Activated CD4-positive, alpha-beta T cell treated with anti-CD3 and anti-CD28 coated beads, Interleukin-2, amount 10 ng/mL, durations not matched to agents 7 days and 5 days (primary cell): ENCODE measurements at places on chromosomes 3 and 15. TPM values are rescaled to one million over a fixed set of nuclear protein-coding genes. Genes with fewer than 3 reads are reported as not detected.
A peak's percentile ranks its signal among the peaks of the same experiment; 100 is the strongest.

DNA sequence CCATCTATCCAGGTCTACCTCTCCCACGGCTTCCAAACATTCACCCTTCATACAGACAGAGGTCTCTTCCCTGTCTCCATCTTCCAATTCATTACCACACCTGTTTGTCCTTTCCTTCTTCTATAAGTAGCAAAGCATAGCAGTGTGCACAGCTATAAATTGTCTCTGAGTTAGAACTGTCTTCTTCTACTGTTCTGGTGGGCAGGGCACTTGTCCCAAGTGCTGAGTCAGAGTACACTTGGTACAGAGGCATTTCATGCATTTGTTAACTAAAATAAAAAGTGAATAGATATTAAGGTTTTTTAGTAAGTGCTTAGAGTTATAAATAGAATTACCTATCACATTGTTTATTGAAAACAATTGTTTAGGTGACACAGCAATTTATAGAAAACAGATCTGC is 150.1 kb upstream of the CCDC54 start:
- H3K4me3 ChIP-seq = no peak overlapping the region
- no peaks in the 10 kb centered on the region for H3K36me3 ChIP-seq
- H3K4me1 ChIP-seq = no peaks in the 10 kb centered on the region
- H3K27me3 ChIP-seq = peaks cover 14% of the 10 kb centered on the region
- DNase-seq = no peak

GRCh38 chr3:110459021-110459420 is 612.6 kb upstream of the NECTIN3 start:
- no peaks in the 10 kb centered on the region for H3K4me1 ChIP-seq
- H3K4me3 ChIP-seq = no peak overlapping the region
- no peaks in the 10 kb centered on the region for H3K36me3 ChIP-seq
- no peak overlapping the region for H3K27ac ChIP-seq
- DNase-seq = no peak

- H3K4me1 ChIP-seq = peaks cover 33% of the 10 kb centered on the region
- H3K4me3 ChIP-seq = peak within 1 kb of the TSS; percentile 67
- peak within 1 kb of the TSS; percentile 79 for H3K27ac ChIP-seq
- H3K36me3 ChIP-seq = peaks cover 10% of the 10 kb centered on the region
Measured at GRCh38 chr15:50119063-50120040, at the start of gene ATP8B4. Gene ATP8B4 (minus strand): TSS chr15:50119233. CDS start chr15:50106966, 12,267 bp downstream.

GRCh38 chr3:68996356-68996995 is 17.0 kb downstream of the EOGT start:
- H3K4me1 ChIP-seq = no peaks in the 10 kb centered on the region
- no peak overlapping the region for H3K27ac ChIP-seq
- H3K27me3 ChIP-seq = no peaks in the 10 kb centered on the region
- peaks cover 37% of the 10 kb centered on the region for H3K36me3 ChIP-seq

DNA sequence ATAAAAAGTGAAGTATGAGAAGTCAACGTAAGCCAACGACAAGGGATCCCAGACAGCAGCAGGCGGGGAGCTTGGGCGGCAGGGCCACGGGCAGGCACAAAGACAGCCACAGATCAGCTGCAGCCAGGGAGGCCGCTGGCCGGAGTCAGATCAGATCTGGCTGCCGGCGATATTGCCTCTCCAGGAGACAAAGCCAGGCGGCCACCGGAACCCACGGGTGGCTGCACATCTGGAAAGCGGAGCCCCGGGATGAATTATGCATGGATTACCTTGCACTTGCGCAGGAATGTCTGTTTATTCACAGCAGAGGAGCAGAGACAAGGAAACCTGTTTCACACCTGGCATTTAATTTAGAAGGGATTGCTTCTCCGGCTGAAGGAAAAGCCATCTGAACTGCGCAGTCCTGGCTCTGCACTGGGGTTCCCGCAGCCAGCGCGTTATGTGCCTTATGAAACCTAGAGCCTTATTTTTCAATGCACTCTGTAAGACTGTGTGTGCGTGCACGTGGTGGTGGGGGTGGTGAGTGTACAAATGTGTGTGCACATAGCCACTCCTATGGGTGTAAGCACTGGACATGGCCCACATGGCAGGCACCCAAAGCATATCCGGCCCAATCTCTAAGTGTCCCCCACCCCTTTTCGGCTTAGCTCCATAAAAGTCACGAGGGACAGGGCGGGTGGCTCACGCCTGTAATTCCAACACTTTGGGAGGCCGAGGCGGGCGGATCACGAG is 427.8 kb upstream of the MCTP2 start:
- no peaks in the 10 kb centered on the region for H3K4me1 ChIP-seq
- H3K4me3 ChIP-seq = no peak overlapping the region
- no peak overlapping the region for H3K27ac ChIP-seq
- DNase-seq = no peak

DNA sequence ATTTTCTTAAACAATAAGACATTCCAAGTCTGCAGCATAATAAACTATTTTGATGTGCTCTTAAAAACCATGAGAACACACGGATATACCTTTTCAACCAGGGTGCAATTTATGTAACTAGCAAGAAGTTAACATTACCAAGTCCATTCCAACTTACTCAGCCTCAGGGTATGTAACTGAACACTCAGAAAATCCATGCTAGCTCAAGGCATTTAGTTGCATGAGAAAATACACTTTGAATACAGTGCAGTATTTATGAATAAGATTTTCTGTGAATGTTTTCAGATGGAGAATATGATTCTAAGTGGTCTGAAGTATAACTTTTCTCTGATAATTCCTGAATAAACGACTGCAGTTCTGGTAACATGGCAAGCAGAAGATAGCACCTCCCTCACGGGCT is 124.3 kb downstream of the SNRK start:
- H3K27ac ChIP-seq = no peak overlapping the region
- no peak overlapping the region for H3K4me3 ChIP-seq
- peaks cover 5% of the 10 kb centered on the region for H3K4me1 ChIP-seq
- H3K36me3 ChIP-seq = no peaks in the 10 kb centered on the region

DNA sequence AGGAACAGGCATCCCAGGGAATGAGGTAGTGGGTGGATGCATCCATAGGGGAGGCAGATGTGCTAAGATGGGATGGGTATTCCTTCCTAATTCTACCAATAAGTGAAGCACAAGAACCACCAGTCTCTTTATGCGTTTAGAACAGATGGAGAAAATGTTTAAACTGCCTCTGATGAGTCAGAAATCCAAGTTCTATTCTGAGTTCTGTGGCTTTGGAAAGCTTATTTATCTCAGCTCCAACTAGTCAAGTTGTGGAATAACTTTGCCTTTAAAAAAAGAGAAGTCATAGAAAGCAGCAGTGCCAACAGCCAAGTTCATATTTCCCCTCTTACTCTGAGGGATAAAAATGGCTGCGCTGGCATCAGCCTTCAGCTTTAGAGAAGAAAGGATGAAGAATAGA is 761.7 kb downstream of the IGSF11 start:
- H3K4me1 ChIP-seq = no peaks in the 10 kb centered on the region
- no peak overlapping the region for H3K27ac ChIP-seq
- no peaks in the 10 kb centered on the region for H3K27me3 ChIP-seq

DNA sequence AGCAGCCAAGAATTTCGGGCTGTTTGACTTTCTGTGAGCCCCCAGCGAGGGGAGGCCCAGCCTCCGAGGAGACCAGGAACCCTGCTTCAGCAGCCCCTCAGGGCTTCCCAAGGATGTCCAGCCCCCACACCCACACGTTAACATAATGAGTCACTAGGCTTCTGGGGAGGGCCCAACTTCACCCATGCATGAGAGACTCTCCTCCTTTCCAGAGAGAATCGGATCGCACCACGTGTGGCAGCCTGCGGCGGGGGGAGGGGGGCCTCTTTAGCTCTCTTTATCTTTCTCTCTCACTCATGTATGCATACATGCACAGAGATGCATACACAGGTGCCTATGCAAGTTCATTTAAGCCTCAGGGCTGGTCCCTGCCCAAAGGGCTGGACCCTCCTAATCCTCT is 3.1 kb upstream of the AP2M1 start:
- H3K4me1 ChIP-seq = peaks cover 25% of the 10 kb centered on the region
- DNase-seq = no peak
- no peak overlapping the region for H3K4me3 ChIP-seq
- peak overlapping the region; percentile 54 for H3K27ac ChIP-seq
- H3K36me3 ChIP-seq = peaks cover 15% of the 10 kb centered on the region

GRCh38 chr3:2879023-2879422 is 231.2 kb downstream of the IL5RA start:
- no peaks in the 10 kb centered on the region for H3K4me1 ChIP-seq
- no peak for DNase-seq
- H3K27ac ChIP-seq = no peak overlapping the region
- no peaks in the 10 kb centered on the region for H3K27me3 ChIP-seq

DNA sequence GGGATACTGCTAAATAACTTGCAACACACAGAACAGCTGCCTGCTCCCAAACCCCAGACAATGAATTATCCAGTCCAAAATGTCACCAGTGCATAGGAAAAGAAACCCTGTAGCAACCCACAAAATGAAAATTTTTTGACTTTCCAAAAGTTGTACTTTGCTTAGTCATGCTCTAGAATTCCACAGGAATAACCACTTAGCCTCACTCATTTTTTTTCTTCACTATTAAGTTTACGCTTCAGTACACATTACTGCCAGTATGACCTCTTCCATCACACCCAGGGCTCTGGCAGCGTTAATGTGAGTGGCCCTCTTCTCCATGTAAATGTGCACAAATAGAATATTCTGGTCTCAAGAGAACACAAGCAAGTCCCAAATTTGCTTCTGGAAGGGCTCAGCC is 259.8 kb downstream of the MAGI1 start:
- H3K27ac ChIP-seq = no peak overlapping the region
- DNase-seq = no peak
- no peaks in the 10 kb centered on the region for H3K36me3 ChIP-seq
- H3K4me3 ChIP-seq = no peak overlapping the region

DNA sequence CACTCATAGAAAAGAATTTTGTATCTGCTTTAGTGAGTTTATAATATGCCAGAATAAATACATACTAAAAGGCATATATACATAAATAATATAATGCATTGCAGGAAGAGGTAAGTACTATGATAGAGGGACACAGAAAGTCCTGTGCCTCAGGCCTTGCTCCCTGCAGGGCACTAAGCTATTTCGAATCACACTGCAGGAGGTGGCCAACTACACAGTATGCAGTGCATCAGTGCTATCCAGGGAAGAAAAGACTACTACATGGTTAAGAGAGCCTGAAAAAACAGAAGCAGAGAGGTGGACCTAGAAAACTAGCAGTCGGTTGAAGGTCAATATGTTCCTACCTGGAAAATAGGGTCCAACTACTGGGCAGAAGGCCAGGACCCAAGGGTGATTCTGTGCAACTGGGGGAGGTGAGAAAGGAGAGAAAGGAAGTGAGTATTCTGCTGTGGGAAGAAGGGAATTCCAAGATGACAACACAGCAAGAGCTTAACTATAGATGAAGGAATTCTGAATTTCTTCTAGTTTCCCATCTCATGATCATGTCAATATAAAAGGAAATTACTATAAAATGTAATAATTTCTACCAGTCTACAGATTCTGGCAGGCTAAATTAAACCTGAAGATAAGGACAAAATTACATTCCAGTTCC is 218.0 kb downstream of the ZBTB20 start:
- H3K27me3 ChIP-seq = no peaks in the 10 kb centered on the region
- H3K27ac ChIP-seq = no peak overlapping the region
- H3K36me3 ChIP-seq = peaks cover 1% of the 10 kb centered on the region

GRCh38 chr15:48001393-48002039 is 119.3 kb upstream of the SLC24A5 start:
- H3K27ac ChIP-seq = no peak overlapping the region
- H3K4me3 ChIP-seq = no peak overlapping the region

DNA sequence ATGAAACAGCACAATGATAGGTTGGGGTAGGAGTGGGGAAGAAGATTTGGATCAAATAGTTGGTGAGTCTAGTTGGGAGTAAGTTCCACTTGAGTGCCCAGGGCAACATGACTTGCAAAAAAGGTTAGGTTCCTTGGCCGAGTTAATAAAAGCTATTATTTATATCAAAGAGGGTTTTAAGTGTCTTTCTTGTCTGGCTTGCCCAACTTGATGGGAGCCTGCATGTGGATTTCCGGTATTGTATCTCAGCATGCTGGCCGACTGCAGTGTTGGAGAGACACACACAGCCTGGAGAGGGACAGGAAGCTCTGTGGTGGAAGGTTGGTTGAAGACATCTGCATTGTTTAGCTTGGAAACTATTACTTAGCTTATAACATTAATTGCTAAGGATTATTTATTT is 449.5 kb upstream of the TBL1XR1 start:
- peaks cover 51% of the 10 kb centered on the region for H3K4me1 ChIP-seq
- H3K27ac ChIP-seq = no peak overlapping the region
- H3K4me3 ChIP-seq = no peak overlapping the region
- peak; percentile 59 for DNase-seq
- H3K36me3 ChIP-seq = peaks cover 2% of the 10 kb centered on the region
- H3K27me3 ChIP-seq = no peaks in the 10 kb centered on the region

GRCh38 chr15:71103102-71103676 is 12.1 kb upstream of the THSD4 start:
- peaks cover 2% of the 10 kb centered on the region for H3K27me3 ChIP-seq
- no peak overlapping the region for H3K27ac ChIP-seq
- no peak overlapping the region for H3K4me3 ChIP-seq
- H3K36me3 ChIP-seq = no peaks in the 10 kb centered on the region

The ROBO2 gene
- total RNA-seq = not detected

The CCDC191 gene
- total RNA-seq = 2.9 TPM

The TAGLN3 gene
- total RNA-seq = 0.33 TPM

The CACNA2D3 gene
- total RNA-seq = not detected

The HCLS1 gene
- 339 TPM for total RNA-seq
